ENCODE measurements at places on chromosomes 12 and 14.
A peak's percentile ranks its signal among the peaks of the same experiment; 100 is the strongest.

DNA sequence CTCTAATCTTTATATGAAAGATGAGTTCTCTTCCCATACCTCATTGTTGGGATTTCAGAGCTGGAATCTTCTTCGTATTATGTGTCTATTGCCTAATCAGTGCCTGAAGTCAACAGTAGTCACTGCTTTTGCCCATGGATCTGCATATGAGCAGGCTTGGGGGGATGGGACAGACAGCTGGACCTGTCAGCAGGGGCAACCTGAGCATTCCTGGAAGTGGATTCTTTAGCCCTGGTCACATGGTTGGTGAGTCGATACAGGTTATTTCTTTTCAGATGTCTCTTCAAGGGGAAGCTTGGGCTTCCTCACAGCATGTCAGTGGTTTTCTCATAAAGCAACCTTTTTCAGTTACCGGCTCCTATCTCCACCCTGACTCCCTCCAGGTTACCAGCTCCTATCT, 97.3 kb upstream of the RBM19 start:
- DNase-seq = no peak

- DNase-seq = no peak
These were observed 181.4 kb downstream of the EFCAB11 start for GRCh38 chr14:89773151-89773550.

GRCh38 chr14:45526715-45527549, 273.9 kb upstream of the MIS18BP1 start:
- DNase-seq = no peak

GRCh38 chr14:92491782-92492181, 21.8 kb upstream of the RIN3 start:
- DNase-seq = peak; percentile 79

All from lower leg skin (tissue), 4 donors.